ENCODE measurements at places on chromosomes 6 and 20.

GRCh38 chr6:100809346-100809745 is 71.8 kb downstream of the ASCC3 start:
- DNase-seq: no peak

DNA sequence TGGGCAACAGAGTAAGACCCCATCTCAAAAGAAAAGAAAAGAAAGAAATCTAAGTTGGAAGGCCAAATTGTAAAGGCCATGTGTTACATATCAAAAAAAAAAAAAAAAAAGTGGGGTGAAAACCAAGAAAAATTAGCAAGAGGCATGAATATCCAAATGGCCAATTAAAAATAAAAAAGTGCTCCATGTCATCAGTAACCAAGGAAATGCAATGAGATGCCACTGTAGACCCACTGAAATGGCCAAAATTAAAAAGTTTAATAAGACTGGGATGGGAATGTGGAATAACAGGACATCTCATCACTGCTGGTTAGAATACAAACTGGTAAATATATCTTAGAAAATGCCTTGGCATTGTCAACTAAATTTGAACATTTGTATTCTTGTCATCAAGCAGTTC is 30.1 kb upstream of the BCLAF1 start:
- DNase-seq: no peak

- DNase-seq: no peak
Observed at GRCh38 chr6:168032005-168032760, 34.7 kb downstream of the KIF25 start.

GRCh38 chr6:117327149-117328004 is 62.0 kb downstream of the VGLL2 start:
- no peak for DNase-seq

GRCh38 chr6:75044846-75045245 is 161.0 kb downstream of the COL12A1 start:
- DNase-seq: no peak

GRCh38 chr6:121158438-121158837 is 175.8 kb downstream of the TBC1D32 start:
- no peak for DNase-seq

GRCh38 chr6:32637219-32637880 is at the start of gene HLA-DQA1:
HLA-DQA1 (plus strand) TSS chr6:32637406; CDS start chr6:32637459, 53 bp downstream.
- DNase-seq: no peak

DNA sequence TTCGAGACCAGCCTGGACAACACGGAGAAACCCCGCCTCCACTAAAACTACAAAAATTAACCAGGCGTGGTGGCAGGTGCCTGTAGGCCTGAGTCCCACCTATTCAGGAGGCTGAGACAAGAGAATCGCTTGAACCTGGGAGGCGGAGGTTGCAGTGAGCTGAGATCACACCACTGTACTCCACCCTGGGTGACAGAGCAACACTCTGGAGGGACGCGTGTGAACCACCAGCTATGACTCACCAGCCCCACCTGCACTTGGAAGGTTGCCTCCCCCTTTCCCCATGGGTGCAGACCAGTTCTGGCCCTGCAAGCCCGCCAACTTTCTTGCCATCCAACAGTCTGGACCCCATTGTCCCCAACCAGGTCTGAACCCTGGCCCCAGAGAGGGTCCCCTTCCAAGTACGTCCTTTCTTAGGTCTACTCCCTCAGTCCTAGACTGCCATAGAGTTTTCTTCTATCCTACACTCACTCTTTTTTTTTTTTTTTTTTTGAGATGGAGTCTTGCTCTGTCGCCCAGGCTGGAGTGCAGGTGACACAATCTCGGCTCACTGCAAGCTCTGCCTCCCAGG is 29.2 kb downstream of the ATP9A start:
- no peak for DNase-seq

GRCh38 chr6:17580518-17581048 is 19.5 kb upstream of the FAM8A1 start:
- DNase-seq: no peak

- no peak for DNase-seq
Observed at GRCh38 chr20:17610566-17611289, 40.9 kb downstream of the DSTN start.

DNA sequence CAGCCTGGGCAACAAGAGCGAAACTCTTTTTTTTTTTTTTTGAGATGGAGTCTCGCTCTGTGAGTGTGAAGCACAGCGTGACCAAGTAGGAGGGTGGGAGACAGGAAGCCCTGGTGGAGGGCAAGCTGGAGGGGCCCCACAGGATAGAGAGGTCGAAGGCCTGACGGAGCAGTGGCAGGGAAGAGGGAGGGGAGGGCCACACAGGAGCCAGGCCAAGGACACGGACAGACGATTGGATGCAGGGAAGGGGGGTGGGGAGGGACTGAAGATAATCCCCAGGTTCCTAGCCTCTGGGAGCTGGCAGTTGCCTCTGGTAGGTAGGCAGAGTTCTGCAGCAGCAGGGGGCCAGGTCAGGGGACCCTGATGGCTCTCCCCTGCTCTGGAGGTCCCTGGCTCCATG is 10.8 kb upstream of the GUCA1A start:
- no peak for DNase-seq

DNA sequence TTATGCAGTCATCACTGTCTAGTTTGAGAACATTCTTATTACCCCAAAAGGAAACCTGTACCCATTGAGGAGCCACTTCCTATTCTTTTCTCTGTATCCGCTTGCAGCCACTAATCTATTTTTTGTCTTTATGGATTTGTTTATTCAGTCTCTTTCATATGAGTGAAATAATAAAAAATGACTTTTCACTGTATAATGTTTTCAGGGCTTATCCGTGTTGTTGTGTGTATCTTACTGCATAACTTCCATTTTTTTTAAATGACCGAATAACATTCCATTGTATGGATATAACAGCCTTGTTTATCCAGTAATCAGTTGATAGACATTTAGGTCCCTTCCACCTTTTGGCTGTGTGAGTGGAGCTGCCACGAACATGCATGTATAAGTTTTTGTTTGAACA is 86.6 kb downstream of the ZFAND3 start:
- no peak for DNase-seq

GRCh38 chr20:10639077-10639736 is 34.6 kb downstream of the JAG1 start:
- DNase-seq: no peak

DNA sequence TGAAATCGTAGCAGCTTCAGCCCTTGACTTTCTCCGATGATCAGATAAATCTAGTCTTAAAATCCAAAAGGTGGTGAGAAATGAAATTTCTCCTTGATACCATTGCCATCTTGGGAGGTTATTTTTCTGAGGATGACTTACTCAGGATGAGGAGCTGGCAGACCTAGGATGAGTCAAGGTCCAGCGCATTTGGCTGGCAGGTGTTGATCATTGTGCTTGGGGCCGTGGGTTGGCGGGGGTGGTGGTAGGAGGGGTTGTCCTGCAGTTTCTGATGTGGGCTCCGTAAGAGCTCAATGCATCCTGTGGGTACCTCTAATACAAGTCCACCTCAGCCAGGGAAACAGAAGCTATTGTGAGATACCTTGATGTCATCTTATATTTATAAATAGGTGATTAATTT is 148.3 kb upstream of the SCGN start:
- DNase-seq: no peak

GRCh38 chr6:126803769-126804168 is 314.7 kb upstream of the RSPO3 start:
- no peak for DNase-seq

DNA sequence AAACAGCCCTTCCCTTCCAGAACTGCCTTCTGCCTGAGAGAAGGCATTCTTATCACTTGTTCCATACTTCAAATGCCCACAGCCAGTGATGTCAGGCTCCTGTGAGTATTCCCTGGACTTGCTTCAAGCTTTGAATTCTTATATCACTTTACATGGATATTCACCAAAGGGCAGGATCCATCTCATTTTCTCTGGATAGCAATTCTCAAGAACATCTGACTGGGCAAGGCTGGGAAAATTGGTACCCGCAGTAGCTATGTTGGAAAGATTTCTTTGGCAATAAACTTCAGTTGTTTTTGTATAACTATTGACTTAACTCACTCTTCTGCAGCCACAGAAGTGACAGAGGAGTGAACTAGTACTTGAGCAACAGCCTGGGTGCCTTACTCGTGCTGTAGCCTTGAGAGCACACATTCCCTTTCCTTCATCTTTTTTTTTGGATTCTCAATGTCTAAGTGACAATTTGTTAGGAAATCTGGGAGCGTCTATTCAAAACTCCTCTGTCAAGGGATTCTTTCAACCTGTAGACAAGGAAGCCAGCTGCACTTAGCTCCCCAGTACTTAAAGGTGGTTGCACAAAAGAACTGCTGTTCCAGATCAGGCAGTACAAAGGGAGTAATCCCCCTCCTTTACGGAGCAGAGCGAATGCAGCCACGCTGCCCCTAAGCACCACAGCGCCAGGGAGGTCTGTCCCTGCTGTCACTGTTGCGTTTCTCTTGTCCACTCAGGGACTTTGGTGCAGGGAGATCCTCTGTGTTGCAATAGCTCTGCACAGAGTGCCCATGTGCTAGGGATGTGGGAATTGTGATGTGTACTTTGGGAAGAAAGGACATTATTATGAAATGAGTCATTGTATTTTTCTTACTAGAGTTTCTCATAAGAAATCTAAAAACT is 69.6 kb downstream of the JAG1 start:
- DNase-seq: no peak

DNA sequence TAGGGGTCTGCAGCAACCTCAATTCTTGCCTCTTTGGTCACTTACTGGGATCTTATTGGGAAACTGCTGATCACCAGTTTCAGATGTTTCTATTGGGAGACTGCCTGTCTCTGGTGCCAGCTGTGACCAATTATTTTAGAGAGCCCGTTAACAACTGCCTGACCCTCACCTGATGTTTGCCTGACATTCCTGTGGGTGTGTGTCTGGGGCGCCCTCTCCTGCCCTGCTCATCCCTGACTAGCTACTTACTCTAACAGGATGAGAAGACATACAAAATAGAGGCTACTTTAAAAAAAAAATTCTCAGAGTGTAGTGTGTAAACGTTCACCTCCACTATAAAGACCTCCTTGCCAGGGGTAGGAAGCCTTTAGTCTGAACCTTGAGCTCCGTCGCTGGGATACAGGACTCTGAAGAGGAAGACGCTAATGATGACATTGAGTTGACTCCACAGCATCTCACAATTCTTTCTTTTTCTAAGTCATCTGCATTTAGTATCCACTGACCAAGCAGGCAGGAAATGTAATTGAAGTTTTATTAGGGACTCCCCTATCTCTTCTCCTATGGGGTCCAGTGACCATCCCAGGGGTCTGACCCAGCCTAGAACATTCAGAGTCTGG is 54.6 kb upstream of the DDR1 start:
- DNase-seq: no peak

DNA sequence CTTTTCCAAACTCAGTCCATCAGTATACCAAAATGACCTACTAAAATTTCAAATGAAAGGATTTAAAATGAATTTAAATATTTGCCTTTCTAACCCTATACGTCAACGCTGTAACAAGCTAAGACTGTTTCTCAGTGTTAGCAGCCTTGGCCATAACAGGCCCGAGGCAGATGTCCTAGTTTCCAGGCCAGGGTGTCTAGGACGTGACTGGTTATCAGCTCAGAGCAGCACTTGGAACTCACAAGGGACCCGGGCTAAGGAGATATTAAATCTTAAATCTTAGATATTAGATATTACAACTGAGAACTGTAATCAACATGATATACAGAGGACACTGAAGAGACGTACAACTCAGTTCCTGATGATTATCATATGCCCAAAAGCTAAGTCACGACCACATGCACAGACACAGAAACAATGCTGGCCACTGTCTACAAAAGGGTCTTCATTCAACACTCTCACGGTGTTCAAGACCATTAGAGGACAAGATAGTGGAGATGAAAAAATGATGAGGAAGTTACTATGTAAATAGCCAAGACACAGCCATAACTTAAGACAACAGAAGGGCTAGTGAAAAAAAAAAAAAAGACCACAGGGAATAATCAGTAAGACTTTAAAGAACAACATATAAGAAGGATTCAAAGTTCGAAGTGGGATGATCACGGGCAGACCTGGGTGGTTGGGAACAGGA is at the start of gene CLDN20:
Gene CLDN20 (plus strand): TSS at position 641 of the 691 bp plus-strand sequence. CDS start 11,707 bp downstream, outside the sequence.
- DNase-seq: no peak

DNA sequence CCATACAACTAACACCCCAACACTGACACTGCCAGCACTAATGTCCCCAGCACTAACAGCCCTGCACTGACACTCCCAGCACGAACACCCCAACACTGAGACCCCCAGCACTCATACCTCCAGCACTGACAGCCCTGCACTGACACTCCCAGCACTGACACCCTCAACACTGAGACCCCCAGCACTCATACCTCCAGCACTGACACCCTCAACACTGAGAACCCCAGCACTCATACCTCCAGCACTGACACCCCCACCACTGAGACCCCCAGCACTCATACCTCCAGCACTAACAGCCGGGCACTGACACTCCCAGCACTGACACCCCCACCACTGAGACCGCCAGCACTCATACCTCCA is 57.2 kb downstream of the ERMARD start:
- no peak for DNase-seq

DNA sequence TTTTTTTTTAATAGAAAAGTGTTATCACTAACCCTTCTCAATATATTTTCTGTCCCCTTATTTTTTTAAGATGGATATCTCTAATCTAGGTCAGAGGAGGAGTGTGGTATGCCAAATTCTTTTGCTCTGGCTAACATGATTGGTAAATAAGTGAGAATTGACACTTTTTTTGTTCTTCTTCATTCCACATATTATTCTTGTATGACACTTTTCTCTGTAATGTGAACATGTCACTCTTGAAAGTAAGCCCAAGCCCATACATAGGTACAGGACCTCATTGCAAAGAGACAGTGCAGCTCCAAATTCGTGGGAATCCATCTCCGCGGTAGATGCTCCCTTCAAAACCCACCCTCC is 142.5 kb upstream of the TCF21 start:
- DNase-seq: no peak
